ENCODE measurements at places on chromosomes 7 and 10.

DNA sequence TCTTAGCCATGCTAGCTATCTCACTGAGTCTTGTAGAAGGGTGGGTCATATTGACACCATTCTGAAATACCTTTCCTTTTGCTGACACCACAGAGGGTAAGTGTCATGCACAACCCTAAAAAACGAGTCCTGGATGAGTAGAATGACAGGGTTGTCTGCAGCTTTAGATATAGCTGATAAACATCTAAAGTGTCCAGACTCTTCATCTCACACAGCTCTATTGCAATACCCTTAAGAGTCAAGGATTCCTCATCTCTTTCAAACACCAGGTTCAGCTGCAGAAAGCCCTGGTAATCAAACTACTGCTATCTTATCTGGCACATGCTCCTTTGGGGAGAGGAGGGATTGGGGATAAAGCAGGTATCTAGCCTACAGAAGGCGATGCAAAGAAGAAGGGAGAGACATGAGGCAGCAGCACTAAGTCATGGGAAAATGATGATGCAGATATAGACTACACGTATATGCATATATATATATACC lies 127.0 kb downstream of the ANK3 start:
- DNase-seq = no peak

GRCh38 chr7:43664681-43665080 lies 64.6 kb downstream of the COA1 start:
- DNase-seq = no peak

DNA sequence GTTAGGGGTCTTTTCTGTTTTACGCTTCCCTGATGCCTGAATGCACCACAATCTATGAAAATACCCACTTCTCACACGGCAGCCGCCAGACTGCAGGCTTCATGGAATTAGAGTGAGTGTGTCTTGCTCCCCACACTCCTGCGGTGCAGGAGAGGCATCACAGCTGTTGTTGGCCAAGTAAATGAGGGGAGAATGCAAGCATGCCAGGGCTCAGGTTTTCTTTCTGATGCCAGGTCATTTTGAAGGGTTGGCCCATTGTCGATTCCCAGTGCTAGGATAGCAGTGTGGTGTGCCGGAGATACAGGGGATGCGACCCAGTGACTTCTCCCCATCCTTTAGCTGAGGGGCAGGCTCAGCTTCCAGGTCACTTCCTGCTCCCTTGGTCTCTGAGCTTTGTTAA lies 16.3 kb downstream of the CXCL12 start:
- DNase-seq = no peak

GRCh38 chr7:151595702-151596350 lies 76.1 kb upstream of the RHEB start:
- peak; percentile 10 for DNase-seq

GRCh38 chr7:151327659-151328058 lies 14.0 kb upstream of the NUB1 start:
- peak; percentile 84 for DNase-seq

DNA sequence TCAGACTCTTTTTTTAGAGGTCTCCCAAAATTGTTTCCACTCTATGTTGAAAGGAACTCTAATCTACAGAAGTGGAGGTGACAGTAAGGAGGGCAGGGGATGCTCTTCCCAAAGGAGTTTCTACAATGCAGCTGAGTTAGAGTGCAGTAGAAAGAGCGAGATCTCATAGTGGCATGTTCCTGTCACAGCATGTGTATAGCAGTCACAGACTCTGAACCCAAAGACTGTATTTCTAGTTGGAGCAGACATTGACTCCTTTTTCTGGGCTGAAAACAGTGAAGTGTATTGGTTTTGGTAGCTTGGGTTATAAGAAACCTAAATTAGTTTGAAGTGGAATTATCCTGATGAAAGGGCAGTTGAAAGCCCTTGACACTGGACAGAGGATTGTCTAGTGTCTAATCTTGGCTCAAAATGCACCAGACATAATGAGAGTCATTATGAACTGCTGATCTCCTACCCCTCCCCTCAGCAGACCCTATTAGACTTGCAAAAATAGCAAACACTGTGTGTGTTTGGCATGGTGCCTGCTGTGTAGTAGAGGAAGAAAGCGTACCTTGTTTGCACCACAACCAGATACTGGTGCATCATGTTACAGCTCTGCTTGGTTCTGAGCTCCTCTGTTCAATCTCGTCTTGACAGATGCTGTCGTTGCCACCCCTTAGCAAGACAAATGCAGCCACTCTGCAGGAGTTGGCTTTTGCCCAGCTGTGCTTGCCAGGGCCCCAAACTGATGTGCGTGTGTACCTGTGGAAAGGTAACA lies 336.0 kb downstream of the AUTS2 start:
- no peak for DNase-seq

Data from M059J (cell line).